Stimulated activated CD4-positive, alpha-beta T cell treated with anti-CD3 and anti-CD28 coated beads, Interleukin-12 subunit alpha, Interleukin-12 subunit beta, amount 100 ng/mL, for 24 hours (primary cell): ENCODE measurements at places on chromosomes 5 and 9.

DNA sequence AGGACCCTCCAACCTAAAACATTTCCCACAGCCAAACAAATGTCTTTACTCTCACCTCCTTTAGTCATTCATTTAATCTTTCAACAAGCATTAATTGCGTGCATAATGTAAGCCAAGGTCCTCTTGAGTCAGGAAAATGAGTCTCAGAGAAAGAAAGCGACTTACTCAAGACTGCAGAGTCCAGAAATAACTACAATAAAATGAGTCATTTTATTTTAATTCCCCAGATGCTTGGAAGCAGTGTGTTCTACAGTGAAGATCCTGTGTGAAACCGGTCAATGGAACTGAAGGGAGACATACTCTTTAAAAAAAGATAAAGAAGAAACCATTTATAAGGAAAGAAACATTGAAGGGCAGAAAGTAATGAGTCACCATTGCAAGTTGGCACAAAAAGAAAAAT, 513.7 kb downstream of the CDK5RAP2 start:
- DNase-seq = no peak

- no peak for DNase-seq
Observed at GRCh38 chr5:2101685-2102084, 219.0 kb upstream of the IRX4 start.

GRCh38 chr9:36392489-36392888, 7.6 kb downstream of the RNF38 start:
- no peak for DNase-seq

GRCh38 chr5:126878085-126878484, 101.1 kb downstream of the LMNB1 start:
- DNase-seq = no peak

DNA sequence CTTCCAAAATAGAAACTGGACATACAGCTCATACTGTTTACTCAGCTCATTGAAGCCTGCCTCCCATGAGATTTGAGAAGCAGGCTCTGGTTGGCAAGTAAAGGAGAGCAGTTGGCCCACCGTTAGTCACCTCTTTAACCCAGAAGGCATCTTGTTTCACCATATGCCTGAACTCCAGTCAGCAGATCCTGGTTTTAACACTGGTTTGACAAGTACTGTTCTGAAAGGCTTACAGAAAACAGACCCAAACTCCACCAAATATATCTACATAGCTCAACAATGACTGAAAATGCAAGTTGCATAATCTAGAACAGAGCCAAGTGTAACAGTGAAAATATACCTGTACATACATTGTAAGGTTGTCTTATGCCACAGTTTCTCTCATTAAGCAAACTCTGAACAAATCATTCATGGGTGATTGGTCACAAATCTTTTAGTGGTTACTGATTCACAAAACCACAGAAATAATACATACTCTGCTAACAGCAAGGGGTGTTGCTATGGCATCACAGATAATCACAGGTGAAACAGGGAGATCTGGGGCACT, 198.8 kb downstream of the BNC2 start:
- DNase-seq = no peak

GRCh38 chr5:139653616-139654015, 5.5 kb downstream of the CXXC5 start:
- no peak for DNase-seq

DNA sequence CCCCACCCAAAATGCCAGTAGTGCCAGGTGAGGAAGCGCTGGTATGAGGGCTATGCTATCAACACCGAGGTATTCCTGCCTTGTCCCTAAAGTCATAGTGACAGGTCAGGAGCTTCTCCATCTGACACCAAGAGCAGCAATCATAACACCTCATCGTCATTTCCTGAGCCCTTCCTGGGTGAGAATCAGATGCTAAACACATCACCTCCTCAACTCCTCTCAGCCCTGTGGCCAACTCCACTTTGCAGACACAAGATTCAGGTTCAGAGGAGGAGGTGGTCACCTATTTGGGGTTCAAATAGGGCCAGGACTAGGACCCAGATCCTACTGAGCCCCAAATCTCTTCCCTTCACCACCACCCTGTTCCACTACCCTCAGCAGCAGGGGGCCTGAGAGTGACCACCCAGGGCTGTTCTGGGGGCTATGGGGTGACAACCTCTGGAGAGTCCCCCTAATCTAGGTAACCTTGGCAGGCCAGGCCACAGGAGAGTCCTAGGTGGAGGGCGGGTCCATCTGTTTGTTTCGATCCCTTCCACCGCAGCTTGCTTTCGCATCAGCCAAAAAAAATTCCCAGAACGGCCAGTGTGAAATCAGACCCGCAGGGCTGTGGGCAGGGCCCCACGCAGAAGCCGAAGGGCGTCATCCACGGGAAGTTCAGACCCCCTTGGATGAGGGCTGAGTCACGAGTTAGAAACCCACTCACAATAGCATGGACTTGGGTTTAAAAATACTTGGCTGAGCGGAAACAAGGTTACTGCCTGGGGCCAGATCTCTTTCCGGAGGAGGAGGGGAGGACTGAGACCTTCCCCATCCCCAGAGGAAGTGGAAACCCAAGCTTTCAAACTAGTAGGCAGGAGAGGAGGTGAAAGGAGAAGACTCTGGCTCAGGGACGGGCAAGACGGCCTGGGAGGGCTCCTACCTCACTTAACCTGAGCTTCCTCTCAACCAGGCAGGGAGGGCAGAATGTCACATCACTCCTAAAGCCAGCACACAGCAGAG, 8.7 kb downstream of the STK10 start:
- DNase-seq = no peak

DNA sequence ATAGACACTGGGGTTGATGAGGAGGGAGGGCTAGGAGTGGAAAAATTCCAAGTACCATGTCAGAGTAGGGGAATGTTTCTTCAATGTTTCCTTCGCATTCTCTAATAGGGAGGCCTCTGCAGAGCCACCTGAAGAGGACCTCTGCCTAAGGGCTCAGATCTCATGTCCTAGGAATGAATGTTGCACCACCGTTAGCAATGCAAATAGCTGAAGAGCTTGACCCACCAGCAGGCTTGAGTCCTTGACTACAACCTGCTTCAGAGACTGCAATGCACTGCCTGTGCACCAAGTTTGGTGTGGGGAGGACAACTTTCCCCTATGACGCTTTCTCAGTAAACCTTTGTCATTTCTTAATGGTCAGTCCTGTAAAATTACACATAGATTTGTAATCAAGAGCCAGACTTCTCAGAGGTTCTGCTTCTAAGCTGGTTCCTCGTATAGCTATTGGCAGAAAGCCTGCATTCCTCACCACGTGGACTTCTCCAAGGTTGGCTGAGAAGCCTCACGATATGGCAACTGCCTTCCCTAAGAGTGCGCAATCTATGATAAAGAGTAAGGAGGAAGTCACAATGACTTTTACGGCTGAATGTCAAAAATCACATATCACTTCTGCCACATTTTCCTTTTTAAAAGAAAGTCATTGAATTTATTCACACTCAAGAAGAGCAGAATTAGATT, 600.7 kb upstream of the PTGER4 start:
- no peak for DNase-seq

- DNase-seq = no peak
Observed at GRCh38 chr9:6034954-6035353, 19.5 kb upstream of the RANBP6 start.

DNA sequence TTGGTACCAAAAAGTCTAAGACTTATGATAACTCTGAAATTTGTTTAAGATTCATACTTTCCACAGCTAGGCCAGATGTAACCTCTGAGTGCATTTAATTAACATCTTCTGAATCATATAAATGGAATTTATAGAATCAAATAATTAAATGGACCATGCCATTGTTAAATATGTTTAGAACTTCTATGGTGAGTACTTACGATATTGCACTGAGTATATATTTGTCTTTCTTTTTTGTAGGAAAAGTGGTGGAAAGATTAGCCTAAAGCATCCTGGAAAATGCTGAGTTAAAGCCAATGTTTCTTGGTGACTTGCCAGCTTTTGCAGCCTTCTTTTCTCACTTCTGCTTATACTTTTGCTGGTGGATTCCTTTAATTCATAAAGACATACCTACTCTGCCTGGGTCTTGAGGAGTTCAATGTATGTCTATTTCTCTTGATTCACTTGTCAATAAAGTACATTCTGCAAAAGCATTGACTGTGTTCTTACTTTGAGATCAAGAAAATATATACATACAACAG, 11.9 kb downstream of the SPINK6 start:
- DNase-seq = no peak

DNA sequence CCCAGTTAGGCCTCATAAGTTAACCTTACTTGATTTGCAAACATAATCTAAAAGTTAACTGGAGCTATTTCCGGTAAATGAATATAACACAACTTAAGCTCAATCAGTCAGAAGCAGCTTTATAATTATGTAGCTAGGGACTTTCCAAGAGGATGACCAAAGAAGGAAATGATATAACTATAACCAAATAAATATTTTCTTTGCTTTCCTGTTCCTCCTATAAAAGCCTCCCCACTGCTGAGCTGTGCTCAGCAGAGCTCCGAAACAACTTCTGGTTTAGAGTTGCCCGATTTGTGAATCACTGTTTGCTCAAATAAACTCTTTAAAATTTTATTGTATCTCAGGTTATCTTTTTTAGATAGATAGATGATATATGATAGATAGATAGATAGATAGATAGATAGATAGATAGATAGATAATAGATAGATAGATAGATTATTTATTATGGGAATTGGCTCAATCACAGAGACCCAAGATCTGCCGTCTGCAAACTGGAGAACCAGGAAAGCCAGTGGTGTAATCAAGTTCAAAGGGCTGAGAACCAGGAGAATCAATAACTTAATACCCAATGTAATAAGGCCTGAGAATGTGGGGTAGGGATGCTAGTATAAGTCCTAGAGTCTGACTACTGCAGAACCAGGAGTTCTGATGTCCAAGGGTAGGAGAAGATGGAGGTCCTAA, 19.3 kb upstream of the TMEM161B start:
- DNase-seq = no peak

GRCh38 chr9:118129541-118129940, 425.3 kb downstream of the TLR4 start:
- no peak for DNase-seq

DNA sequence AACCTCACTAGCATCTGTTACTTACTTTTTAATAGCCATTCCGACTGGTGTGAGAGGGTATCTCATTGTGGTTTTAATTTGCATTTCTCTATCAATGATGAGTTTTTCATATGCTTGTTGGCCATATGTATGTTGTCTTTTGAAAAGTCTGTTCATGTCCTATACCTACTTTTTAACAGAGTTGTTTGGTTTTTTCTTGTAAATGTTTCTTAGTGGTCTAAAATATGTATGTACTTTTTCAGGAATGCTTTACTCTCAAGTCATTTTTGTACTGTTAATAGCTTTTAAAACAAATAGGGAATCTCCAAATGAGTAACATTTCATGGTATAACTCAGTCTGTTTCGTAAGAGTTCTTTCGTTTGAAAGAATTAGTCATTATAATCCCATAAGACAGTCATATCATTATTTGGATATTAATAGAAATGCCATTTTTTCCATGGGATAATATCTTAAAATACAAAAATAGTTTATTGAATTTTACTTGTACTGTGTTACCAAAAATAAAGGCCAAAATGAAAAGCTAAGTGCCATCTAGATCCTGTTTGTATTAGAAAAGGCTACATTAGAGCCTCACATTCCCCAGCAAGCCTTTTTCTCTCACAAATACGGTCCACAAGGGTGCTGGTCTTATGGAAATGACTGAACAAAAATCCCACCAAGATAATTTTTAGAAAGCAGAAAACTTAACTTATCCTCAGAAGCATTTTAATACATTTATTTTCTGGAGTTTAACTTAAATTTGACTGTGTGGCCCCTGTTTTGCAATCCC, 247.7 kb downstream of the PJA2 start:
- DNase-seq = no peak

- no peak for DNase-seq
Observed at GRCh38 chr5:140794595-140795258, at the start of gene PCDHA2. TSS of gene PCDHA2 (plus strand) at chr5:140794852.
